WTC11 (cell line): ENCODE measurements at places on chromosomes 1 and 21. TPM values are rescaled to one million over a fixed set of nuclear protein-coding genes. Genes with fewer than 3 reads are reported as not detected.

DNA sequence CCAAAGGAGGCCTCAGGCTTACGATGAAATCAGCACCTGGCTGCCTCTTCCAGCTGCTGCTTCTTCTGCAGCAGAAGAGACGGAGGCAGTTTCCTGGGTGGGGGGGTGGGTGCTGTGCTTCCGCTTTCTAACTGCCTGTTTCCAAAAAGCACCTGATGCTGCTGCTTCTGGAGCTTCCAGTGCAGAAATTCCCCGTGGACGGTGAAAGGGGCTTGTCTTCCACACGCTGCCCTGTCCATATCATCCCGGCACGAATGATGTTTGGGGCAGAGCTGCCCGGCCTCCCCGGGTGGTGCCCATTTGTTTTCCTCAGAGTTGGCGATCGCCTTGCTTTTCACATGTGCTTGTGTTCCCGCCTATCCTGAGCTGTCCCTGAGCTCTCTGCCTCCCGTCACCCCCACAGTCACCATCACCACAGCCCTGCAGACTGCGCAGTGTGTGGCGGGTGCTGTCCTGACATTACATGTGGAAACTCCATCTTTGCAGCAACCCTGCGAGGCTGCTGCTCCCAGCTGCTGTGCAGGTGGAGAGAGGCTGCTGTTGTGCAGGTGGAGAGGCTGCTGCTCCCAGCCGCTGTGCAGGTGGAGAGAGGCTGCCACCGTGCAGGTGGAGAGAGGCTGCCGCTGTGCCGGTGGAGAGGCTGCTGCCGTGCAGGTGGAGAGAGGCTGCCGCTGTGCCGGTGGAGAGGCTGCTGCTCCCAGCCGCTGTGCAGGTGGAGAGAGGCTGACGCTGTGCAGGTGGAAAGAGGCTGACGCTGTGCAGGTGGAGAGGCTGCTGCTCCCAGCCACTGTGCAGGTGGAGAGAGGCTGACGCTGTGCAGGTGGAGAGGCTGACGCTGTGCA, 1.8 kb downstream of the TTLL10 start:
- peak; percentile 7 for DNase-seq
- H3K4me1 ChIP-seq, result peaks cover 16% of the 10 kb centered on the region
- peaks cover 19% of the 10 kb centered on the region for H3K27me3 ChIP-seq
- H3K4me3 ChIP-seq, result no peak overlapping the region
- H3K36me3 ChIP-seq, result no peaks in the 10 kb centered on the region

Gene FAM43B
- total RNA-seq, result 2.9 to 3.1 TPM (median 3.1 TPM) in 3 replicates

DNA sequence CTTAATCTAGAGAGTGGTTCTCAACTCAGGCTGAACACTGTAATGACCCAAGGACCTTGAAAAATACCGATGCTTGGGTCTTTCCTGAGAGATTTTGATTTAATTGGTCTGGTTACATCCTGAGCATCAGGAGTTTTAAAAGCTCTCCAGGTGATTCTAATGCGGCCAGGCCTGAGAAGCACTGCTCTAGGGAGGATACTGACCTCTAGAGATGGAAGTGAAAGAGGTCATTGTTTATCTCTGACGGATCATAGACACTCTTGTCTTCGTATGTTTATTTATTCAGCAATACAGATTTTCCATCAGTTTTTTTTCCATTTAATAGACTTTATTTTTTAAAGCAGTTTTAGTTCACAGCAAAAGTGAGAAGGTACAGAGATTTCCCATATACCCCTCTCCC, 54.5 kb upstream of the IGSF5 start:
- H3K36me3 ChIP-seq, result peaks cover 6% of the 10 kb centered on the region; the same call in 1 of the 2 replicates
- no peak for DNase-seq
- no peak overlapping the region for H3K27ac ChIP-seq
- H3K27me3 ChIP-seq, result no peaks in the 10 kb centered on the region
- H3K4me1 ChIP-seq, result peaks cover 34% of the 10 kb centered on the region
- no peak overlapping the region for H3K4me3 ChIP-seq

Gene PCBP3
- 8.5 to 14.0 TPM (median 11.8 TPM) in 3 replicates for total RNA-seq

DNA sequence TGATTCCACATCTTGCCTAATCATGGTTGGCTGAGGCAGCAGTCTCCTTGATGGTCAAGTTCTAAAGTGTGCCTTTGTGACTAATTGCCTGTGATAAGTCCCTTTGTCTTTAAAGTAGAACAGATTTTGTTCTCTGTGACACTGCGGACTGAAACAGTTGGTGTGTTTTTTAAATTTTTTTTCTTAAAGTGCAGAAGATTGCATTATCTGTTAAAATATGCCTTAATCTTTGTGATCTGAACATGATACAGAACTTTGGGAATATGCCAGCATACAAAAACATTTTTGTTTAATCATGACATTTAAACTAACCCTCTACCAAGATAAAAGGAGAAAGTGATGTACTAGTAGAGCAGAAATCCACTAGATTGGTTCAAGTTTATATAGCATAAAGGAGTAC, 1260.6 kb upstream of the ADGRL2 start:
- H3K27me3 ChIP-seq, result no peaks in the 10 kb centered on the region
- H3K4me1 ChIP-seq, result peaks cover 32% of the 10 kb centered on the region
- DNase-seq, result no peak
- no peak overlapping the region for H3K27ac ChIP-seq

DNA sequence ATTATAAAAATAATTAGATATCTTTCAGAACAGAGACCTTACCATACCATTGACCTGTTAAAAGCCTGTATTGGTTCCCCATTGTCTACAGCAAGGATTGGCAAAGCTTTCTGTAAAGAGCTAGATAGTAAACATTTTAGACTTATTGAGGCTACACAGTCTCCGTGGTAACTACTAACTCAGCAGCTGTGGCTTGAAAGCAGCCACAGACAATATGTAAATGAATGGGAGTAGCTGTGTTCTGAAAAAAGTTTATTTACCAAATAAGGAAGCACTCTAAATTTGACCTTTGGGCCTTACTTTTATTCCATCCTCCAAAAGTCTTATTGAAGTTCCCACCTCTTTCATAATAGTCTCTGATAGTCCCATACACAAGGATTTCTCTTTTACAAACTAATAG, 39.7 kb downstream of the NUP210L start:
- H3K4me1 ChIP-seq, result no peaks in the 10 kb centered on the region
- H3K27ac ChIP-seq, result no peak overlapping the region
- DNase-seq, result no peak
- no peaks in the 10 kb centered on the region; the same call in 1 of the 2 replicates for H3K27me3 ChIP-seq
- H3K36me3 ChIP-seq, result no peaks in the 10 kb centered on the region

Gene SELL
- total RNA-seq, result 0.26 to 0.85 TPM (median 0.41 TPM) in 3 replicates

Gene IFNLR1
- 6.6 to 7.9 TPM (median 7.7 TPM) in 3 replicates for total RNA-seq

- H3K4me1 ChIP-seq, result no peaks in the 10 kb centered on the region
- no peaks in the 10 kb centered on the region for H3K27me3 ChIP-seq
- no peak overlapping the region for H3K27ac ChIP-seq
- DNase-seq, result no peak
- no peaks in the 10 kb centered on the region for H3K36me3 ChIP-seq
Measured at GRCh38 chr1:69847670-69848069, 279.9 kb downstream of the LRRC7 start.

DNA sequence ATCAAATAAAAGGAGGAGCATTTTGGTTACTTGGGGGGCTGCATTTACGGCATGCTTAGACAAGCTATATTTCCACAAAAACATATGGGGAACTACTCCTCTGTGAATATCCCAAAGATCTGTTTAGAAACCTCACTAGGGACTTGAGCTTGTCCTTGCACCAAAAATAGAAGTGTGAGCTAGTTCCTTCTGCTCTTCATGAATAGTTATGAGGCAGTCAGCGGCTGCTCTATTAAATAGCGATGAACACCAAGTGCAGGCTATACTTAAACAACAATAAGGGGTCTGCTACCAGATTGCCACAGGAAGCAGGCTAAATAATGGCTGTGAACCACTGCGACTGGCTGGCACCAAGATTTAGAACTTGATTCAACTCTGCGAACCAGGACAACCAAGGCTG, 190.1 kb downstream of the PCP4 start:
- no peaks in the 10 kb centered on the region; the same call in 1 of the 2 replicates for H3K27me3 ChIP-seq
- H3K36me3 ChIP-seq, result no peaks in the 10 kb centered on the region
- no peak overlapping the region for H3K27ac ChIP-seq
- DNase-seq, result no peak
- H3K4me1 ChIP-seq, result no peaks in the 10 kb centered on the region
- H3K4me3 ChIP-seq, result no peak overlapping the region

Gene RYR2
- total RNA-seq, result 5.9 to 7.9 TPM (median 6.0 TPM) in 3 replicates

Gene MATN1
- total RNA-seq, result 0.16 to 0.25 TPM (median 0.24 TPM) in 3 replicates

- no peaks in the 10 kb centered on the region for H3K36me3 ChIP-seq
- H3K4me1 ChIP-seq, result peaks cover 23% of the 10 kb centered on the region
- DNase-seq, result no peak
- no peak overlapping the region for H3K4me3 ChIP-seq
Measured at GRCh38 chr21:35189077-35189863, 140.2 kb upstream of the RUNX1 start.

DNA sequence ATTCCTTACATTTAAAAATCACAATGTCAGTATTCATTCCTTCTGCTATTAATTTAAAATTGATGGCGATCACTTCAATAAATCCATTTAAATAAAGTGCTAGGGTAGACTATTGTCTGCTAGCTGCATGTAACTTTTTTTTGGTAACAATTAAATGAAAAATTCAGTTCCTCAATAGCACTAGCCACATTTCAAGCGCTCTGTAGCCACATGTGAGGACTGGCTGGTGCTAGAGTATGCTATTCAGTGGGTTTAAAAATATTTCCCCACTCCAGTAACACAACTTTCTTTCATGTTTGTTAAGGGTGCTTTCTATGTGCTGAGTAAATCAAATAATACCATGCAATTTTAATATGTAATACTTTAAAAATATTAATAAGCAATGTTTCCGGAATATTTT, 108.2 kb downstream of the LTN1 start:
- H3K4me1 ChIP-seq, result peaks cover 7% of the 10 kb centered on the region; the same call in 1 of the 2 replicates
- no peak overlapping the region for H3K27ac ChIP-seq
- DNase-seq, result no peak
- H3K4me3 ChIP-seq, result peak overlapping the region; percentile 93
- peaks cover 14% of the 10 kb centered on the region for H3K27me3 ChIP-seq

Gene ETS2
- 45.0 to 56.4 TPM (median 48.3 TPM) in 3 replicates for total RNA-seq

Gene CYYR1
- 25.3 to 29.3 TPM (median 28.6 TPM) in 3 replicates for total RNA-seq

DNA sequence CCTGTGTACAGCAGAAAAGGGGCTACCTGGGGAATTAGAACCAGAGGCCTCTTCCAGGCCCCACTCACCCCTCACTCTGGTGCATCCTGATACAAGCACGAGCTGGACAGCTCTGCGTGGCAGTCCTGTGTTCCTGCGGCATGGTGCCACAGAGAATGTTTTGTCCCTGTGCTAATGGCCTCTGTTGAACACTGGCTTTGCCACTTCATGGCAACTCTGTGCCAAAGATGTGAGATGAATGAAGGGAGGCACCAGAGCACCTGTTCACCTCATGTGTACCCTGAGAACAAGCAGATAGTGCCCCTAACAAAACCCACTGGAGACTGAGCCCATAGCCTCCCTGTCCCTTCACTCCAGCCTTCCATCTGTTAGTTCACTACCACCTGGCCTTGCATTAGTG, 199.3 kb upstream of the COA6 start:
- DNase-seq, result no peak
- H3K4me1 ChIP-seq, result 0 out of 2 replicates have a peak, but pooled peaks cover 2% of the 10 kb centered on the region
- no peak overlapping the region for H3K4me3 ChIP-seq
- peaks cover 14% of the 10 kb centered on the region for H3K36me3 ChIP-seq
- no peak overlapping the region for H3K27ac ChIP-seq

Gene EVI5
- 11.4 to 15.5 TPM (median 14.3 TPM) in 3 replicates for total RNA-seq
